Activated CD4-positive, alpha-beta memory T cell treated with anti-CD3 and anti-CD28 coated beads, Interleukin-2, amount 10 ng/mL, durations not matched to agents 7 days and 5 days (primary cell): ENCODE measurements at places on chromosomes 6 and 20. TPM values are rescaled to one million over a fixed set of nuclear protein-coding genes. Genes with fewer than 3 reads are reported as not detected.
A peak's percentile ranks its signal among the peaks of the same experiment; 100 is the strongest.

PROKR2 gene
- total RNA-seq = not detected

DNA sequence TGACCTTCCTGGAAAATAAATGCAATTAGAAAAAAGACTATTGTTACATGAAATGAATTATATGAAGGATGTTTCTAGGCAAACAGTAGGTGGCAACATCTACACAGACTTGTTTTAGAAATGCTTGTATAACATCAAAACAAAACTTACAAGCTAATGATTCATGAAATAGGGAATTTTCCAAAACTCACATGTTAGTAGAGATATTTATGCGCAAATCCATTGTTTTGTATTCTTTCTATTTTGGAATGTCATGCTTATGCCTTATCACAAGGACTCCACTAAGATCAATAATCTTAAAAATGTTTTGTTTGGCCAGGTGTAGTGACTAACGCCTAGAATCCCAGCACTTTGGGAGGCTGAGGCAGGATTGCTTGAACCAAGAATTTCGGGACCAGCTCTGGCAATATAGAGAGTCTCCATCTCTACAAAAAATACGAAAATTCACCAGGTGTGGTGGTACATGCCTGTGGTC lies 32.3 kb upstream of the LGSN start:
- no peak for DNase-seq

PPP1R16B gene
- total RNA-seq = 119 TPM

DNA sequence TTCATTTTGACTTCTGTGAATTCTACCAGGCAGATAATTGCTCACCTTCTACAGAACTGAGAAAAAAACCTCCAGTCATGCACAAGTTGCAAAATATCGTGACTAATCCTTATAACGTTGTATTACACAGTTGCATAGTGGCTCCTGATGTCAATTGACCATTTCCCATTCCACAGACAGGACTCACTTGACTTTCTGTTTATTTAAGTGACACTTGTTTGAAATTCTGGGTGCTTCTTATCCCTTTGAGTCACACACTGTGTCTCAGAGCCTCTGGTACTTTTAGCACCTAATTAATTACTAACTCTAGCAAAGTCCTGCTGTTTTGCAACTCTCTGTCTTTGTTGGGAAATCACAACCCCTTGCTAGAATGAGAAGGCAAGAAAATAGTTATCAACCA lies 16.2 kb upstream of the RSPO3 start:
- no peak for DNase-seq

DNA sequence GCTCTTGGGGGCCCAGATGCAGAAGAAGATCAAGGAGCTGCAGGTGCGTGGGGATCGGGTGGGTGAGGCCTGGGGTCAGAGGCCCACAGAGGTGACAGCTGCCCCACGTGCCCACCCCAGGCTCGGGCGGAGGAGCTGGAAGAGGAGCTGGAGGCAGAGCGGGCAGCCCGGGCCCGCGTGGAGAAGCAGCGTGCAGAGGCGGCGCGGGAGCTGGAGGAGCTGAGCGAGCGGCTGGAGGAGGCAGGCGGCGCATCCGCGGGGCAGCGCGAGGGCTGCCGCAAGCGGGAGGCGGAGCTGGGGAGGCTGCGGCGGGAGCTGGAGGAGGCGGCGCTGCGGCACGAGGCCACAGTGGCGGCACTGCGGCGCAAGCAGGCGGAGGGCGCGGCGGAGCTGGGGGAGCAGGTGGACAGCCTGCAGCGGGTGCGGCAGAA lies 41.5 kb downstream of the MYH7B start:
- DNase-seq = peak; percentile 27

- no peak for DNase-seq
Measured at GRCh38 chr6:149363154-149363553, 36.9 kb upstream of the SUMO4 start.

TBXT gene
- total RNA-seq = not detected

- no peak for DNase-seq
Measured at GRCh38 chr20:38062890-38063289, 29.3 kb downstream of the RPRD1B start.

DNA sequence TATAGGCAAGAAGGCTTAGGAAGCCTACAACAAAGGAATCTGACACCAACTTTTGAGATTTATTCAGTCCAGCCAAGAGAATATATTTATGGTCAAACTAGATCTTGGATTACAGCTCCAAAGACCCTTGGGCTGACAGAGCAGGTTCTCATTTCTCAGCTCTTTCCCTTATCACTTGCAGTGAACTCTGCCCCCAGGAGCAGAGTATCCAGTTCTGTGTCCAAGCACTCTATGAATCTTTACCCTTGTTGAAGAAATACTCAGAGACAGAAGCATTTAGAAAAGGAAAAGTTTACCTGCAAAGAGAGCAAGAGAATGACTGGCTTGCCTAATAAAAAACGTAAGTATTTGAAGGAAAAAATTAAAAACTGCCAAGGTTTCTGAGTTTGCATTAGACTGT lies 190.5 kb downstream of the SLC16A10 start:
- no peak for DNase-seq

AGER gene
- 29.4 TPM for total RNA-seq

IL17F gene
- 13.3 TPM for total RNA-seq

GRCh38 chr6:16104624-16105433 lies 24.1 kb upstream of the MYLIP start:
- no peak for DNase-seq

DNA sequence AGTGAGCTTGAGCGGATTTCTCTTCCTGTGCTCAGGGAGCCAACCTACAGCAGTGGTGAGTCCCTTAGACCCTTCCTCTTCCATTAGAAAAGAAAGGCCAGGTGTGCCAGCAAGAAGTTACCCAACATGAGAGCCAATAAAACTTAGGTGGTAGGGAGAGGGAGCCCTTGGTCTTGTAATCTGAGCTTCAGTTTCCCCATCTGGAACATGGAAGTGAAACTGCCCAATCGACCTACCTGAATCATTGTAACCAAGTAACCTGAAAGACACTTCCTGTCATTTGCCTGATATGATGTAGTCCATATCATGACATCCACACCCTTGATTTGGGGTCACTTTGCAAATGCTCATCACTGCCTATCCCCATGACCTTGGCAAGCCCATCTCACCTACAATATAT lies 66.4 kb downstream of the MDGA1 start:
- DNase-seq = no peak

RUNX2 gene
- 42.2 TPM for total RNA-seq
